Vagina (tissue), 2 donors: ENCODE measurements at places on chromosomes 3 and 15. TPM values are rescaled to one million over a fixed set of nuclear protein-coding genes. Genes with fewer than 3 reads are reported as not detected.
A peak's percentile ranks its signal among the peaks of the same experiment; 100 is the strongest.

- no peak for DNase-seq
- H3K27ac ChIP-seq: no peak overlapping the region
- H3K27me3 ChIP-seq: no peaks in the 10 kb centered on the region
- no peak overlapping the region for H3K4me3 ChIP-seq
These were observed 55.9 kb upstream of the NR2C2 start for GRCh38 chr3:14891135-14892132.

Gene UBL7
- 39.8 TPM for total RNA-seq

GRCh38 chr3:102248981-102249705, 185.7 kb upstream of the ZPLD1 start:
- DNase-seq: no peak
- no peaks in the 10 kb centered on the region for H3K36me3 ChIP-seq
- no peaks in the 10 kb centered on the region for H3K4me1 ChIP-seq
- H3K27ac ChIP-seq: no peak overlapping the region
- no peak overlapping the region for H3K4me3 ChIP-seq

Gene ALPK3
- total RNA-seq: 2.5 TPM

Gene PIAS1
- 88.1 TPM for total RNA-seq

GRCh38 chr3:125916376-125916978, 52.5 kb upstream of the ROPN1B start:
- peak overlapping the region; percentile 58 for H3K4me3 ChIP-seq
- peaks cover 16% of the 10 kb centered on the region for H3K4me1 ChIP-seq
- no peaks in the 10 kb centered on the region for H3K36me3 ChIP-seq
- peak; percentile 98 for DNase-seq
- peak overlapping the region; percentile 65 for H3K27ac ChIP-seq

Gene CILP
- 129 TPM for total RNA-seq

GRCh38 chr3:124569761-124570160, 160.5 kb upstream of the UMPS start:
- no peaks in the 10 kb centered on the region for H3K27me3 ChIP-seq
- H3K27ac ChIP-seq: no peak overlapping the region
- no peaks in the 10 kb centered on the region for H3K36me3 ChIP-seq
- no peak overlapping the region for H3K4me3 ChIP-seq
- no peak for DNase-seq

Gene LTF
- total RNA-seq: not detected

Gene KLHL40
- total RNA-seq: not detected

- no peak overlapping the region for H3K4me3 ChIP-seq
- DNase-seq: no peak
- H3K4me1 ChIP-seq: peaks cover 39% of the 10 kb centered on the region
These were observed 17.6 kb downstream of the TATDN2 start for GRCh38 chr3:10265833-10266232.

DNA sequence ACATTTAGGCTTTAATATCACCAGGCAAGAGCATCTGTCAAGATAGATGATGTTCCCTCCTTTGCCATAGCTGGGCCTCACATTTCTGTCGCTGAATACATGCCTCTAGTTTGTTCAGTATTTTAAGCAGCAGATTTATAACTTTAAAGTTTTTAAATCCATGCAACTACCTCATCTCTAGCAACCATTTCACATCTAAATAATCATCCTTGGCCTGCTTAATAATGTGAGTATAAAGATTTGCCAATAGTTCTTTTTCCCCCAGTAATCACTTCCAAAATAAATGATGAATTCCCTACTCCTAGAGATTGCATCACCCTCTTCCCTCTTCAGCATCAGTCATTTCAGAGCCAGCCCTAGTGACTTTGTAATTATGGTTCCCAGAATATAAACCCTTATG, 36.2 kb upstream of the FILIP1L start:
- H3K4me3 ChIP-seq: no peak overlapping the region
- DNase-seq: no peak
- peaks cover 12% of the 10 kb centered on the region for H3K4me1 ChIP-seq
- H3K27me3 ChIP-seq: no peaks in the 10 kb centered on the region
- peak overlapping the region; percentile 60 for H3K27ac ChIP-seq
- H3K36me3 ChIP-seq: no peaks in the 10 kb centered on the region

DNA sequence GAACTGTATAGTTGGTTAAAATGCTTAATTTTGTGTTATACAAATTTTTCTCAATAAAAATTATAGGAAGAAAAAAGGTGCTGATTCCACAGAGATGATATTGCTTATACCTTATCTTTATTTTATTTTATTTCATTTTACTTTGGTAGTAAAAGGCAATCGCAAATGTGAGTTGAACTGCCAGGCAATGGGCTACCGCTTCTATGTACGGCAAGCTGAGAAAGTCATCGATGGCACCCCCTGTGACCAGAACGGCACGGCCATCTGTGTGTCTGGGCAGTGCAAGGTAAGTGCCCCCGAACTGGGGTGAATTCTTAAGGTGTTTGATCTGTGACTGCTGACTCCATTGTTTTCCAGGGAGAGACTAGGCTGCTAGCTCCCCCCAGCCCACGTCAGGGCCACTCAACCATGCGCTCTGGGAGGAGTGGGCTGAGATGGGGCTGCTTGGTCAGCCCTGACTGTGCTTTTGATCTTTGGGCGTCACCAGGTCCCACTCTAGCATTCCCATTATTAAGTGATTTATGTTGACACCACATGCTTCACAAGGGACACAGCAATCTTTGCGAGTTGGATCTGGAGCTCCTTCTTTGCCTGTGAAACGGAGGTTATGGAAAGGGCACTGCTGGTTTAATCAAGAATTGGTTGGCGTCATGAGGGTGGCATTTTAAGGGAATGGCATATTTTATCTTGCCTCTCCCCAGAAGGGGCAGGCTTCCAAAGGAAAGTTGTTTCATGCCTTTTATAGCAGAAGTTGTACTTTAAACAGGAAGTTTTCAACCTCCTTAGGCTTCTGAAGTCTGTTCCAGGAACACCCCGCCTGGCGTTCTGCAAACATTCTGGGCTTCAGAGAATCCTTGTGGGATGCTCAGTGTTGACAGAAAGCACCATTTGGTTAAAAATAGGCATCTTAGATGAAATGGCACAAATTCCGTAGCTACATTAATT, 296.5 kb downstream of the THSD4 start:
- DNase-seq: no peak
- H3K27me3 ChIP-seq: no peaks in the 10 kb centered on the region
- H3K27ac ChIP-seq: peak overlapping the region; percentile 58
- peaks cover 14% of the 10 kb centered on the region for H3K4me1 ChIP-seq
- H3K36me3 ChIP-seq: no peaks in the 10 kb centered on the region

GRCh38 chr3:18868911-18869689, 279.2 kb upstream of the KCNH8 start:
- no peak overlapping the region for H3K27ac ChIP-seq
- H3K4me1 ChIP-seq: no peaks in the 10 kb centered on the region
- no peak overlapping the region for H3K4me3 ChIP-seq
- no peak for DNase-seq

Gene GNL3
- 73.4 TPM for total RNA-seq

DNA sequence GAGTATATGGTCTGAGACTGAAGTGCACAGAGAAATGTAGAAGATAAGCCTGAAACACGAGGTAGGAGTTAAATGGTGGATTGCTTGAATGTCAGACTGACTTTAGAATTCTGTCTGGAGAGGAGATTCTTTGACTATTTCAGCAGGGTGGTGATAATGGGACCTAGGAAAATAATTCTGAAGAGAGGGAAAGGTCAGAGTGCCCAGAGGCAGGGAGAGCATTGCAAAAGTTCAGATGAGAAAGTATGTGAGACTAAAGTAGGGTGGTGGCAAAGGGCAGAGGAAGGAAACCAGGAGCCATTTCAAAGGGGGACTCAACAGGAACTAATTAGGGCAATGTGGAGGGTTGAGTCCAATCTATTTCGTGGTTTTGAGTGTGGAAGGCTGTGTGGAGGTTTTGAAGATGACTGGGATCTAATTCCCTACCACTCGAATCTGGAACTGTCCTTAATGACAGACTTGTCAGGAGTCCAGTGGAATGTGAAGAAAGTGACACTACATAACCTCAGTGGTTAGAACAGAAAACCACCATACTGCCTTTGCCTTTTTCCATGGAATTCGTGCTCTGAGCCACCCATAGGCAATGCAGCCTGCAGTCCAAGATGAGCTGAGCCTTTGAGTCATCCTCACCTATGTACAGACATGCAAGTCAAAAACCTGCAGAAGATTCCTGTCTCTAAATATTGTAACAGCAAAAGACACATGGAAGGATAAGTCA, 16.1 kb downstream of the CPOX start:
- DNase-seq: no peak
- H3K4me3 ChIP-seq: no peak overlapping the region
- H3K36me3 ChIP-seq: no peaks in the 10 kb centered on the region

DNA sequence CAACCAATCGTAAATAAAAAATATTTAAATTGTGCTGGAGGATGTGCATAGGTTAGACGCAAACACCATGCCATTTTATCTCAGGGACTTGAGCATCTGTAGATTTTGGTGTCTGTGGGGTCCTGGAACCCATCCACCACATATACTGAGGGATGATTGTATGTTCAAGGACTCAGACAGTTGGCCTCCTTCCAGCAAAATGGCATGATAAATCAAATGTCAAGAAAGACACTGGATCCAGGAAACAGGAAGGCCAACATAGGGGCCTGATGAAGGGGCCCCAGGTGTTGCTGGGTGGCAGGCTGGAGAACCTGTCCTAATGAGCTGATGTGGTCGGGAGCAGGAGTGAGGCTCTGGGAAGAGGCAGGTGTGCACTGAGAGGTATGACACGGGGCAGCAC, 289.5 kb downstream of the GABRG3 start:
- H3K4me1 ChIP-seq: no peaks in the 10 kb centered on the region
- H3K27me3 ChIP-seq: no peaks in the 10 kb centered on the region
- no peaks in the 10 kb centered on the region for H3K36me3 ChIP-seq
- H3K4me3 ChIP-seq: no peak overlapping the region
- DNase-seq: no peak
- H3K27ac ChIP-seq: no peak overlapping the region
